ENCODE measurements at places on chromosomes 2 and 18.

GRCh38 chr2:127630096-127630863, 15.7 kb upstream of the GPR17 start:
- no peak for DNase-seq

- no peak for DNase-seq
Observed at GRCh38 chr2:201448061-201448460, 3.2 kb downstream of the TRAK2 start.

GRCh38 chr2:130776550-130776949, 21.2 kb downstream of the AMER3 start:
- DNase-seq = no peak

DNA sequence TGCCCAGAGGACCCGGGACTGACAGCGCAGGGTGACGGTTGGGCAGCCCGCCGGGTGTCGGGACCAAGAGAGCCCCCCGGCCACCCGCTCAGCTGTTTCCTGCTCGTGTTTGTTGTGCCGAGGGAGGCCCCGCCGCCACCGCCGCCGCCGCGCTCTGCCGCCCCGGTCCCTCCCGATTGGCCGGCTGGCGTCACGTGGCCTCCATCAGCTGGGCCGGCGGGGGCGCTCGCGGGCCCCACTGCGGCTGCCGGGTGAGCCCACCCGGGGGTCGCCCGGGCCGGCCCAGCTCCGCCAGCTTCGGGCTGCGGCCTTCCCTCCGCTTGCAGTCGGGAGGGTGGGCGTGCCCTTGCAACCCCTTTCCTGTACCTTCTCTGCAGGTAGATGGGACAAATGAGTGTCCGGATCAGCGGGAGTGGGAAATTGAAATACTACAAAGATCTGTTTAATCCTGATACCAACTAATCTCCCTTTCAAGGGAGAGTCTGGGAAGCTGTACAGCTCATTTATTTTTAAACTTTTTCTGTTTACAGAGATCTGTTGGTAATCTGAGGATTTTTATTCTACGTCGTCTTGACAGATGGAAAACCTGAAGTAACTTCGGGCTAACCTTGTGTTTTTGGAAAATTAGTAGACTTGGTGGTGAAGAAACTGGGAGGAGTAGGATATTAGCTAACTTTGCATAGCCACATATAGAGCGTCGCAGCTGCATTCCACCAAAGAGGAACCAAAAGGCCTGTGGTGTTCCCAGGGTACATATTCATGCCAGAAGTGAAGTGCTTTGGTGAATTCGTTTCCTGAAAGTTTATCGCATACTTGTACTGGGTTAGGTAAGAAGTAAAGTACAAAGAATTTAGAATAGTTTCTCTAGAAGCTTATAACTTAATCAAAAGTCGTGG, 1.2 kb downstream of the YPEL5 start:
- DNase-seq = peak; percentile 76

- DNase-seq = no peak
Observed at GRCh38 chr2:42125841-42126594, 43.1 kb upstream of the EML4 start.

DNA sequence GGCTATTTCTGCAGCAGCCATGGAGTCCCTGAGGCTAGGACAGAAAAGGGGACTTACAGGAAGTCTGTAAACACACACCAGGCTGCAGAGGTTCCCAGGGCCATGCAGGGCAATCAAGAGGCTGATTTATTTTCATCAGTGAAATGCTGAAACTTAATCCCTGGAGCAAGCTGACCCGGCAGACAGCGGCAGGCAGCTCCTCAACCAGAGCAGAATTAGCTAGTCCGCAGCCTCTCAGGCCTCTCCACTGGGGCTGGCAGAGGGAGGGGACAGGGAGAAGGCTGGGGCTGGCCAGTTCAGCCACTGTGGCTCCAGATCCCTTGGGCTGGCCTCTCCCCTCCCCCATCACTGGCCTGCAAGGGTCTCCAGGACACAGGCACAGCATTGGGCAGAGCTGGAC, 136.3 kb downstream of the TNS1 start:
- no peak for DNase-seq

GRCh38 chr2:47346-47725, 1.0 kb upstream of the FAM110C start:
- DNase-seq = no peak

- DNase-seq = no peak
Observed at GRCh38 chr2:104654811-104655210, 199.1 kb upstream of the POU3F3 start.

DNA sequence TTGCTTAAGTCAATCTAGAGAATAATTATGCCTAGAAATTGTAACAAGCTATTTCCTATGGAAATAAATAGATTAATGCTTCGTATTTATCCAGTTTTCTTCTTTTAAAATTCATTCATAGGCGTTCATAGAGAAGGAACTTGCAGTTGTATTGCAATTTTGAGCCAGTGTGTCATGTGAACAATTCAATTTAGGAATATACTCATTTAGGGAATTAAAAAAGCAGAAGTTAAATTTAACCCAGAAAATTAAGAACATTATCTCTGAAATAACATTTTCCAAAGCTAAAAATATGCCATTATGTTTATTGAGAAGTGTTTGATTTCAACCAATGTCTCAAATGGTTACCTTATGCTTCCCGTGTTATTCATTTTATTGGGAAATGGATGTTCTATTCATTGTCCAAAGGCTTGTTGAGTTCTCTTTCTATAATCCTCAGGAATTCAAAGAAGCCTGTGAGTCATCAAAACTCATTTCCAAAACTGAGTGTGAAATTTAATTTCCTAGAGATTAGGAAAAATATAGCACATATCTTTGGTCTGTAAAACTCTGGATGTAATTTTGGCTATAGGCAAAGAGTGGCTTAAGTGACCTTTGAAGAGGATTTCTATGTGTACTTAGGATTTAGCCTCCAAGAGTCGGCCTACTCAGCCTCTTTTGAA, 99.7 kb downstream of the SLC8A1 start:
- DNase-seq = no peak

DNA sequence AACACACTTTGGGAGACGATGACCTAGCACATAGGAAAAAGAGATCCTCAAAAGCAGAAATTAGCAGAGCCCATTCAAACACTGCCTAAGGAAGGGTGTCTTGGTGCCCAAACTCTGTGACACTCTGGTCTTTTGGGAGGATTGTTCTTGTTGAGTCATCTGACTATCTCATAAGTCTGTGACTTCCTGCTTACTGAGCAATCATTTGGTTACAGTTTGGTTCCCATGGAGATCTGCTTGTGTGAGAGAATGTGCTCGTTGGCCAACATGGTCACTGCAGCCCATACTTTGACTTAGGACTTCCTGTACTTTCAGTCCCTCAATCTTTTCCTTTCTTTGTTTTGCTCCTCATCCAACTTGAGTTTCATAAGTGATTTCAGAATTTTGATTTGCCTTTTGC, 602.9 kb downstream of the NYAP2 start:
- no peak for DNase-seq

DNA sequence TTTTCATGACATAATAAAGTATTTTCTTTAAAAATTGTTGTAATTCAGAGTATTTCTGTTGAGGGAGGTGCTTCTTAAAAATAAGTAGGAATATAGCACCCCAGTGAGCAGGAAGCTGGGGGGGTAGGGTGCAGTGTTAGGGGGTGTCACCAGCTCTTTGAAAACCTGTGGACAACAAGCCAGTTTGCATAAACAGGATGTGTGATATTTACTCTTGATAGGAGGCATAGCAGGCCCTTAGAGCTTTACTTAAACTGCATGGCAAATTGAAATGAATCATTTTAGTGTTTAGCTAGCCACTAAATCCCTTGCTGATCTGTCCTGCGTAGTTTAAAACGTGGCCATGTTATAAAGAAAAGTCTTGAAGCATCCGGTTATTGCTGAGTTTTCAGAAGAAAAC, 8.4 kb downstream of the TGIF1 start:
- no peak for DNase-seq

- DNase-seq = no peak
Observed at GRCh38 chr2:97967216-97967592, 28.5 kb downstream of the TMEM131 start.

DNA sequence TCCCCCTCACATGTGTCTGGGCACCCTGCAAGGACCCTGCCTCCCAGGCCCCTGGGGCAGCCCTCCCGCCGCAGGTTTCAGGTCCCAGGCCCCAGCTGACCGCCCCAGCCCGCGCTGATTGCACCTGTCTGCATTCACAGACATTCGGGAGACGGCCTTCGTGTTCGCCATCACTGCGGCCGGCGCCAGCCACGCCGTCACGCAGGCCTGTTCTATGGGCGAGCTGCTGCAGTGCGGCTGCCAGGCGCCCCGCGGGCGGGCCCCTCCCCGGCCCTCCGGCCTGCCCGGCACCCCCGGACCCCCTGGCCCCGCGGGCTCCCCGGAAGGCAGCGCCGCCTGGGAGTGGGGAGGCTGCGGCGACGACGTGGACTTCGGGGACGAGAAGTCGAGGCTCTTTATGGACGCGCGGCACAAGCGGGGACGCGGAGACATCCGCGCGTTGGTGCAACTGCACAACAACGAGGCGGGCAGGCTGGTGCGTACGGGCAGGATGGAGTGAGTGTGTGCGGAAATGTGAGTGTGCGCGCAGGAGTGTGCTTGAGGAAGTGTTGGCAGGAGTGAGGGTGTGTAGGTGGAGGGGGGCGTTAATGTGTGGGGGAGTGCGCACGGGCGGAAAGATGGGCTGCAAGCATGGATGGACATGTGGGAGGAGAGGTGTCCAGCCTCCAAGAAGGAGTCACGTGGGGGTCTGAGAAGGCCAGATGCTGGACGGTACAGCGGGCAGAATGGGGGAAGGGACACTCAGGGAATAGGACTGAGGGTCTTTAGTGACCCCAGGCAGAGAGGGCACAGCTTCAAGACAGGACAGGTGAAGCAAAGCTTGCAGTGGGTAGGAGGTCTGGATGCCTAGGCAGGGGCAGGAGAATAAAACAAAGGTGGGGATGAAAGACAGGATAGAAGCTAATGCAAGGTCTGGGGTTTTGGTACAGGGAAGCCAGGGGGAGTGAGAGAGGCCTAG, 9.0 kb upstream of the WNT10A start:
- no peak for DNase-seq

DNA sequence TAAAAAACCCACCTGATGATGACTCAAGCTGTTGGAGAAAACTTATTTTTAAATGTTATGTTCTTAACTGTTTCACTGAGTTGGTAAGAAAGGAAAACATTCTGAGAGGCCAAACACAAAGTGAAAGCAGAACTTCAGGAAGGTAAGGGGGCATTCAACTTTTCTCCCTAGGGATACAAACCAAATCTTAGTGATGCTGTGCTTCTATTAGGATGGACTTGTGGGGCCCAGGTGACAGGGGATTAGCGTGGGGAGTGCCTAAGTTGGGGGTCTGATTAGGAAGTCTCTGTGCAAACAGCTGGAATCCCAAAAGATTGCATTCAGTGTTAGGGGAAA, 18.5 kb downstream of the PDCL3 start:
- no peak for DNase-seq

DNA sequence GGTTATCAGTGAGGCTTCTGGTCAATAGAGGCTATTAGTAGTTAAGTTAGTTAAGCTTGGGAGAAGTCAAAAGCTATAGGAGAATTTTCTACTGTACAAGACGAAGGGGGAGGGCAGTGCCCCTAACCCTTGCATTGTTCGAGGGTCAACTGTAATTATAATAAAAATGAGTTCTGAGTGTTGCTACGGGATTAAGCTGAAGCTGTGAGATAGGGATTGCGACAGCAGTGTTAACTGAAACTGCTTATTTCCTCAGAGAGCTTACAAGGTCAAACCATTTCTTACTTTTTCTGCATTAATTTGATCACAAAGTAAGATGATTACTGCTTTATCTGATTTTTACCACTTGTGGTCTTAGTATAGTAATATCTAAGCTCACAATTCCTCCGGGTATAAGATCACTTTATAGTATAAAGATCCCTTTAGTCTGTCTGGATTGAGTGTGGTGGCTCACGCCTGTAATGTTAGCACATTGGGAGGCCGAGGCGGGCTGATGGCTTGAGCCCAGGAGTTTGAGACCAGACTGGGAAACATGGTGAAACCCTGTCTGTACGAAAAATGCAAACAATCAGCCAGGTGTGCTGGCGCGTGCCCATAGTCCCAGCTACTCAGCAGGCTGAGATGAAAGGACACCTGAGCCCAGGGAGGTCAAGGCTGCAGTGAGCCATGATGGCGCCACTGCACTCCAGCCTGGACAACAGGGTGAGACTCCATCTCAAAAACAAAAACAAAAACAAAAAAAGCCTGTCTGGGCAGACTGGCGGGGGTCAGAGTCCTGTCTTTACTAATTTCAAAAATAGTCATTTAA, 119.5 kb upstream of the TLK1 start:
- no peak for DNase-seq

- DNase-seq = no peak
Observed at GRCh38 chr2:191526536-191526935, 151.4 kb upstream of the NABP1 start.

GRCh38 chr2:46377666-46378560, 80.7 kb downstream of the EPAS1 start:
- DNase-seq = no peak

DNA sequence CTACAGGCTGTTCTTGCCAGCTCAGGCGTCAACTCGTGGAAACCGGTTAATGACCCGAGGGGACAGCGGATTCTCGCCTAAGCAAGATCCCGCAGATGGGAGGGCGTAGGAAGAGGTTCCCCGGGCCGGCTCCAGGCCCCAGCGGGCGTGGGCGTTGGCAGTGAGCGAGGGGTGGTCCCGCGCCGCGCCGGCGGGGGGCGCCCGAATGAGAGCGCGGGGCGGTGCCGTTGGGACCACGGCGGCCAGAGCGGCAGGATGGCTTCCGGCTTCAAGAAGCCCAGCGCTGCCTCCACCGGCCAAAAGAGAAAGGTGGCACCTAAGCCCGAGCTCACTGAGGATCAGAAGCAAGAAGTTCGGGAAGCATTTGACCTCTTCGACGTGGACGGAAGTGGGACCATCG, at the start of gene CETN1:
Gene CETN1, plus strand, starts transcription at position 227 of the 400 bp plus-strand sequence. Its CDS starts 29 bp downstream, at position 256.
- DNase-seq = no peak

- DNase-seq = no peak
Observed at GRCh38 chr2:75619956-75620740, 26.4 kb upstream of the MRPL19 start.

DNA sequence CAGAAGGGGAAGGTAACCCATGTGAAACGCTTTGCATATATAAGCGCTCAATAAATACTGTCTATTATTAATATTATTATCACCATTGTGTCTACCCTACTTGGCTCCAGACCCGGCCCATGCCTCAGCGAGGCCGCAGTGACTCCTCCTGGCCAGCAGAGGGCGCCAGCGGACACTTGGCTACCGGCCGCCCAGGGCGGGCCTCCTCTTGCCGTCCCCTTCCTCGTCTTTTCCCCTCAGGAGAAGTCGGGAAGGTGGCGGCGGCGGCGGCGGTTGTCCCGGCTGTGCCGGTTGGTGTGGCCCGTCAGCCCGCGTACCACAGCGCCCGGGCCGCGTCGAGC, at the start of gene AGFG1:
Gene AGFG1, plus strand, starts transcription at position 233 of the 341 bp plus-strand sequence. CDS start 266 bp downstream, outside the sequence.
- DNase-seq = peak; percentile 74

- DNase-seq = peak; percentile 53
Observed at GRCh38 chr2:218284106-218284811, 8.0 kb downstream of the TMBIM1 start.

- no peak for DNase-seq
Observed at GRCh38 chr2:132429351-132429750, 12.7 kb downstream of the GPR39 start.

- DNase-seq = no peak
Observed at GRCh38 chr2:174332217-174332963, 2.4 kb upstream of the SP9 start.

- DNase-seq = no peak
Observed at GRCh38 chr2:164538240-164538866, 82.9 kb downstream of the GRB14 start.

GRCh38 chr2:216683846-216684245, 11.5 kb downstream of the IGFBP5 start:
- no peak for DNase-seq

Measured in stimulated activated CD8-positive, alpha-beta memory T cell treated with anti-CD3 and anti-CD28 coated beads, Interleukin-7, amount 100 ng/mL, for 4 hours (primary cell).